ENCODE measurements at places on chromosomes 6 and 20.

DNA sequence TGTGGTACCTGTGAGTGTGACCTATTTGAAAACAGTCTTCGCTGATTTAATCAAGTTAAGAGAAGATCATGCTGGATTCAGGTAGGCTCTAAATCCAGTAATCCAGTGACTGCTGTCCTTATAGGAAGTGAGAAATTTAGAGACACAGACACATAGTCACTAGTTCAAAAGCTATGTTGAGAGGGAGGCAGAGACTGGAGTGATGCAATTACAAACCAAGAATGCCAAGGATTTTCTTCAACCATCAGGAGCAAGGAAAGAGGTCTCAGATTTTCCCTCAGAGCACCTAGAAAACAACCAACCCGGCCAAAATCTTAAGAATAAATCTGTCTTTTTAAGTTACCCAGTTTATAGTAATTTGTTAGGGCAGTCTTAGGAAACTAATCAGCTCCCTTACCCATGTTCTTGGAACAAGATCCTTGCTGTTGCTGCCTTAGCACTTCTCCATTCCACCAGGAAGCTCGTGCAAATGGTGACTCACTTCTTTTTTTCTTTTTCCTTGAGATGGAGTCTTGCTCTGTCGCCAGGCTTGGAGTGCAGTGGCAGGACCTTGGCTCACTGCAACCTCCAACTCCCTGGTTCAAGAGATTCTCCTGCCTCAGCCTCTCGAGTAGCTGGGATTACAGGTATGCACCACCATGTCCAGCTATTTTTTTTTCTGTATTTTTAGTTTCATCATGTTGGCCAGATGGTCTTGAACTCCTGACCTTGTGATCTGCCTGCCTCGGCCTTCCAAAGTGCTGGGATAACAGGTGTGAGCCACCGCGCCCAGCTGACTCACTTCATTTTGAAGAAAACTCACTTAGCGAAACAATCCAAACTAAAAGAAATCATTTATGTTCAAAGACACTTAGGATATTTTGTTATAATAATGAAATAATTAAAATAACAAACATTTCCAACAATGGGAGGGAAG lies 34.4 kb upstream of the ZNF184 start:
- no peak for DNase-seq

- peak; percentile 65 for DNase-seq
These were observed 131.6 kb upstream of the TOP1 start for GRCh38 chr20:40896814-40897700.

- DNase-seq: no peak
These were observed 219.1 kb downstream of the ARID1B start for GRCh38 chr6:156996265-156996664.

GRCh38 chr6:153208706-153209105 lies 77.6 kb upstream of the RGS17 start:
- no peak for DNase-seq

DNA sequence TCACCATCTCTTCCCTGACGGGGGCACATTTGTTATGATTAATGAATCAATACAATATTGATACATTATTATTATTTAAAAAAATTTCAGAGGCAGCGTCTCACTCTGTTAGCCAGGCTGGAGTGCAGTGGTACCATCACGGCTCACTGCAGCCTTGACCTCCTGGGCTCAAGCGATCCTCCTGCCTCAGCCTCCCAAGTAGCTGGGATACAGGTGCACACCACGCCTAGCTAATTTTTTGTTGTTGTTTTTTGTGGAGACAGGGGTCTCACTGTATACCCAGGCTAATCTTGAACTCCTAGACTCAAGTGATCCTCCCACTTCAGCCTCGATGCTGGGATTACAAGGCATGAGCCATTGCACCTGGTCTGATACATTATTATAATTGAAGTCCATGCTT lies 4.9 kb upstream of the SRC start:
- no peak for DNase-seq

GRCh38 chr6:119119989-119120388 lies 41.5 kb upstream of the FAM184A start:
- no peak for DNase-seq
